Activated T-helper 17 cell treated with anti-CD3 and anti-CD28 coated beads, Interleukin-2, amount 50 U/mL, for 72 hours (primary cell): ENCODE measurements at places on chromosomes 7 and 10.
A peak's percentile ranks its signal among the peaks of the same experiment; 100 is the strongest.

DNA sequence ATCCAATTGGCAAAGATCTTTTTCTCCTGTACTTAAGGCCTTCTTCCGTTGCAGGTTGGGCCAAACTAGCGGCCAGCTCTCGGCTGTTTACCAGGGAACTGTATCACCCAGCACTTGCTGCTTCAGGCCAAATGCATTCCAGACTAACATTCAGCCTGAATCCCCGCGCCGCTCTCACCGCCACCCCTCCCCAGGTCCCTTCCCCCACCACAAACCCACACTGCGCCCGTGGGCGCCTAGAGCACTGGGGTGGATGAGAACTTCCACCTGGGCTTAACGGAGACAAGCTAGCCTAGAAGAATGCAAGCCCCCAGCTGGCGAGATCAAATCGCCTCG is 676 bp downstream of the TCAF1 start:
- peak overlapping the region; percentile 93 for H3K4me3 ChIP-seq
- H3K27ac ChIP-seq, result peak overlapping the region; percentile 84
- H3K36me3 ChIP-seq, result peaks cover 6% of the 10 kb centered on the region

DNA sequence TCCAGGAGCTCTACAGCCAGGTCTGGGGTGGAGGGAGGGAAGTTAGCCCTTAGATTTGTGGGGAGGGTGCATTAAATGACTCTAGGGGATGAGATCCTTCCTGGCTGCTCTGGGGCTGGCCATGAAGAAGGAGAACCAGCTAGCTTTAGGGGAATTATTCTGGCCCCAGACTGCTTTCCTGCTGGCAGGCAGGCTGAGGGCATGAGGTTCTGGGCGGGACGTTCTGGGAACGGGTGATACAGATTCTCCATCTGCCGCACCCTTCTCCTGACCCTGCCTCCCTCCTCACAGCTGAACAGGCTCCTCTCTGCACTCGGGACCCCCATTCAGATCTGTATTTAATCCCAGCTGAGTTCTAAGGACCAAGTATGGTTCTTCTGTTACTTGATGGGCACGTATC is 23.9 kb downstream of the GOLGA7B start:
- H3K27me3 ChIP-seq, result peaks cover 3% of the 10 kb centered on the region
- no peak for ATAC-seq
- no peaks in the 10 kb centered on the region for H3K36me3 ChIP-seq

DNA sequence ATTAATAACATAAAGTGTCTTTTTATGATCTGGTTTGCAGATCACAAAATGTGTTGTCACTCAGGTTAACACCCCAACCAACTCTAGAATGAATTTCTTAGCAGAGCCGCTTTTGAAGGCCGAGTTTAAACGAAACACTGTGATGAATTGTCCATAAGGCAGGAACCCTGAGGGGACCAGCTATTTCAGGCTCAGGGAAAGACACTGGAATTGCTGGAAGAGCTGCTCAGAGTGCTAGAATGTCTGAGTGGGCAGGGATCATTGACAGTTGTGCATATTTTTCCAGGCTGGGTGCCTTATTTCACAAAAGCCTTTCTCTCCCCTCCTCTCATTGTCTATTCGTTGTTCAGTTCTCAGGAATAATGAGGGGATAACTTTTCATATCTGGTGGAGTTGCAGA is 68.7 kb upstream of the PRKG1 start:
- H3K36me3 ChIP-seq, result no peaks in the 10 kb centered on the region
- no peak for ATAC-seq
- no peaks in the 10 kb centered on the region for H3K4me1 ChIP-seq

DNA sequence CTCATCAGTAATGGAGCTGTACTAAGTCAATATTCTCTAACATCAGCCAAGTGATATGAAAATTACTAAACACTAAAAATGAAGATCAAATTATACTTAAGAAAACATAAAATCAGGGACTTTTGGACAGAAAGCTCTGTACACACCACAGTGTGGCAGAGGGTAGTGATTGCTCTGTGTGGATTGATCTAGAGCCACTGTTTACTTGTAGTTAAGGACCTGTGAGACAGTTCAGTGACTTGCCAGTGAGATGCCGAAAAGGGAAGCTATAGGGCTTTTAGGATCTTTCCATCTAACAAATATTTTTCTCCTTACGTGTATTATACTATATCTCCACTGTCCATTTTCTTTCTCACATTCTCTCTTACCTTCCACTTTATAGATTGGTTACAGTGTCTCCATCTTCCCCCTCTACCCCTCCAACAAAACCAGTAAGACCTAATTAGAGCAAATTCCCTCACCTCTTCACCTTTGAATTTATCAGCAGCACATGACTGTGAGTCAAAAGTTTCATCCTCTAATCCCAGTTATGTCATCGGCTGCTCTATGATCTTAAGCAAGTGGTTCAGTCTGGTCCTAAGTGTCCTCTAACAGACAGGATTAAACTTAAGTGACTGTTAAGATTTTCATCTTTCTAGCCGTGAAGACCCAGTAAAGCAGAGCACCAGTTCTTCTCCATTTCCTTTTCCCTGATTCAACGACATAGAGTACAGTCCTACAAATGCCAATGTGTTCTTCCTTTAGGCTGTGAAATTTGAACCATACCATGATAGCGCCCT is 6.9 kb downstream of the PIK3CG start:
- H3K27ac ChIP-seq, result peak overlapping the region; percentile 85
- H3K4me1 ChIP-seq, result peaks cover 36% of the 10 kb centered on the region
- peaks cover 94% of the 10 kb centered on the region for H3K36me3 ChIP-seq
- peak overlapping the region; percentile 65 for H3K4me3 ChIP-seq
- H3K27me3 ChIP-seq, result no peaks in the 10 kb centered on the region

GRCh38 chr7:134444198-134444960 is 14.5 kb downstream of the AKR1B1 start:
- no peak overlapping the region for H3K4me3 ChIP-seq
- H3K27ac ChIP-seq, result peak overlapping the region; percentile 17
- peaks cover 92% of the 10 kb centered on the region for H3K36me3 ChIP-seq

GRCh38 chr10:87691506-87692070 is 31.9 kb downstream of the PAPSS2 start:
- no peaks in the 10 kb centered on the region for H3K4me1 ChIP-seq
- no peaks in the 10 kb centered on the region for H3K27me3 ChIP-seq
- H3K4me3 ChIP-seq, result no peak overlapping the region
- no peak for ATAC-seq

DNA sequence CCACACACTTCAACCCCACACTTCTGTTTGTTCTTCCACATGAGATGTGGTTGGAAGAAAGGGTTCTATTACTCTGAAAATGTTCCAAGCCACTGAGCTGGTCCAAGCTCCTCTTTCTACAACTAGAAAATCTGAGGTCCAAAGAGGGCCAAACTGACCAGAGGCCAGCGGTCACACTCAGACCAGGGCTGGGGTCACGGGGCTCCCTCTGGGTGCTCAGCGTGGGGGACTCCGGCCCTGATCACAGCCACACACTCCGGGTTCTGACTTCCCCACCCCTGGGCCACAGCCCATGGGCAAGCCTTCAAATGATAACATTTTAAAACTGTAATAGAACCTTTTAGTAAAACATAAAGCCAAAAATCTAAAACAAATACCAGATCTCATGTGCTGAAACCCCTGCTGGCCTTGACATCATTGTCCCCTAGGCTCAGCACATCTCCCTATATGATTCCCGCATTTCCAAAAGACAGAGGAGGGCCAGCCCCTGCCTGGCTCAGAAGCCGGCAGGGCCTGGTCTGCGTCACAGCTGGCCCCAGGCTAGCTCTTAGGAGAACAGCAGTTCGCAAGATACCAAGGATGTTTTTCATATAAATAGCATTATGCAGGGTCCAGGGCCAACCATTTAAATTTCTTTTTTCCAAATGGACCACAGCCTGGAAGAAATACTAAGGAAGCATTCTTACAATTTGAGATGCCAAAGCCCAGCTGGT is 3.3 kb downstream of the CRYGN start:
- peak overlapping the region; percentile 31 for H3K27ac ChIP-seq
- no peak overlapping the region for H3K4me3 ChIP-seq
- no peaks in the 10 kb centered on the region for H3K36me3 ChIP-seq
- peaks cover 18% of the 10 kb centered on the region for H3K4me1 ChIP-seq
- ATAC-seq, result no peak
